Suprapubic skin (tissue), 4 donors: ENCODE measurements at places on chromosomes 4 and X. TPM values are rescaled to one million over a fixed set of nuclear protein-coding genes. Genes with fewer than 3 reads are reported as not detected.

- DNase-seq, result no peak
These were observed 104.0 kb downstream of the TMA16 start for GRCh38 chr4:163598489-163598888.

DNA sequence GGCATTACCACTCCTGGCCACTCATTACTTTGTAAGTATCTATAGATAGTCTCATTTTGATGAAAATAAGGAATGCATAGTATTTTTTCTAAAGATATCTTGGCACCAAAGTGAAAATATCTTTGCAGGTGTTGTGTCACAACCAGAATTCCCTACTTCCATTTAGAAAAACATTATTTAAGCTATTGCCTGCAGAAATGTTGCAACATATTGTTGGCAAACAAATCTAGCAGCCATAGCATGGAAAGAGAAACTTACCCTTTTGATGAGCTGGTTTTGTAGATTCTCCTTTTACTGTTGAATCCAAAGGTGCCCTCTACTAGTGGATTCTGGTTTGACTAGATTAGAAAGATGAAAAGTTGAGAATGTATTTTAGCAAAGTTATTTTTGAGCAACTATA lies 138.8 kb downstream of the AREG start:
- DNase-seq, result no peak

DNA sequence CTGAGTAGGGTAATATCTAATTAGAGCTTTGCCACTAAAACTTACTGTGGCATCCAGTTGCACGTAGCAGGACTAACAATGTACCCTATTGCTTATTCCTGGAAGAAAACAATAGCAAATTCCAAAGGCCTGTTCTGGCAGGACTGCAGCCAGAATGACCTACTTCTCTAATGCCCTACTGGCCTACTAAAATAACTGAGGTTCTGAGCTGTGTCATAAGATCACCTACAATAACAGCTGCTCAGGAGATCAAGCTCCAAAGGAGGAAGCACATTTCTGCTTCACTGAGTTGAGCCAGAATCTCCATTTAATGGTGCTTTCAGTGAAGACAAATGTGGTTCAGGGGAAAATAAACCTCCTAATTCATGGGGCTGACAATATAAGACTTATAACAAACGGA lies 42.2 kb upstream of the CXCL8 start:
- no peak for DNase-seq

- no peak for DNase-seq
These were observed 430.1 kb upstream of the FGF16 start for GRCh38 chrX:77017093-77017492.

GRCh38 chr4:16289897-16290554 lies 63.8 kb upstream of the TAPT1 start:
- no peak for DNase-seq

Gene GYPA
- not detected for total RNA-seq

Gene LPAR4
- not detected for total RNA-seq

Gene ZBTB49
- 7.6 TPM for total RNA-seq

Gene PRAF2
- total RNA-seq, result 15.6 TPM
